ENCODE measurements at places on chromosomes 12 and 14.
A peak's percentile ranks its signal among the peaks of the same experiment; 100 is the strongest.

- no peak for DNase-seq
These were observed 220.0 kb downstream of the RASSF9 start for GRCh38 chr12:85616201-85616600.

GRCh38 chr12:79873201-79873600 is 61.7 kb downstream of the PPP1R12A start:
- no peak for DNase-seq

GRCh38 chr12:108815875-108816594 is 41.3 kb downstream of the SSH1 start:
- no peak for DNase-seq

DNA sequence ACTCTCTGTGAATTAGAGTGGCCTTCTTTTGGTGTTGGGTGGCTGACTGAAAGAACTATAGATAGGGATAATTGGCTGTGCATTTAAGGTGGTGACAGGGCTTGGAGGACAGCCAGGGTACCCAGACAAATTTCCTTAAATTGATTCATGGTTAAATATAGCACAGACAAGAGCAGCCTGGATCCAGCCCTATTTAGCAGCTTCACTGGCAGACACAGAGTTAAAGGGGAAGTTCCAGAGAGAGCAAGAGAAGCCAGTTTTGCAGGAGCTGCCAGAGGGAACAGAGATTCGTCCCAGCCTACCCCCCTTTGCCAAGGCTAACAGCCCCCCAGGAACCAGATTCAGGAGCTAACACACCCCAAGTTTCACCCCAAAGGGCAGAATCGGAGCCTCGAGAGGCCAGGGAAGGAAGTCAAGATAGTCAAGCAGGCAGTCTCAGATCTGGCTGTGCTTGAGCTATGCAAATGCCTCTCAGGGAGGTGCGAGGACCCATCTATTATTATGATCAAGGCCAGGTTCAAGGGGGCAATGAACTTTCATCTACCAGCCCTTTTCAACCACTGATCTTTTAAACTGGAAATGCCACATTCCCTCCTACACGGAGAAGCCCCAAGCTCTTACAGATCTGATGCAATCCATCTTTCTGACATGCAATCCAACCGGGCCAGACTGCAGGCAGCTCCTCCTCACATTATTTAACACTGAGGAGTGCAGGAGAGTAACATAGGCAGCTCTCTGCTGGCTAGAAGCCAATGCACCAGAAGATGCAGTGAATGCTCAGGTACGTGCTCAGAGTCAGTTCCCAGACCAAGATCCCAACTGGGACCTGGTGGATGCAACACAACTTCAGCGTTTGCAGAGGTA is 58.2 kb downstream of the DHRS2 start:
- DNase-seq, result no peak

DNA sequence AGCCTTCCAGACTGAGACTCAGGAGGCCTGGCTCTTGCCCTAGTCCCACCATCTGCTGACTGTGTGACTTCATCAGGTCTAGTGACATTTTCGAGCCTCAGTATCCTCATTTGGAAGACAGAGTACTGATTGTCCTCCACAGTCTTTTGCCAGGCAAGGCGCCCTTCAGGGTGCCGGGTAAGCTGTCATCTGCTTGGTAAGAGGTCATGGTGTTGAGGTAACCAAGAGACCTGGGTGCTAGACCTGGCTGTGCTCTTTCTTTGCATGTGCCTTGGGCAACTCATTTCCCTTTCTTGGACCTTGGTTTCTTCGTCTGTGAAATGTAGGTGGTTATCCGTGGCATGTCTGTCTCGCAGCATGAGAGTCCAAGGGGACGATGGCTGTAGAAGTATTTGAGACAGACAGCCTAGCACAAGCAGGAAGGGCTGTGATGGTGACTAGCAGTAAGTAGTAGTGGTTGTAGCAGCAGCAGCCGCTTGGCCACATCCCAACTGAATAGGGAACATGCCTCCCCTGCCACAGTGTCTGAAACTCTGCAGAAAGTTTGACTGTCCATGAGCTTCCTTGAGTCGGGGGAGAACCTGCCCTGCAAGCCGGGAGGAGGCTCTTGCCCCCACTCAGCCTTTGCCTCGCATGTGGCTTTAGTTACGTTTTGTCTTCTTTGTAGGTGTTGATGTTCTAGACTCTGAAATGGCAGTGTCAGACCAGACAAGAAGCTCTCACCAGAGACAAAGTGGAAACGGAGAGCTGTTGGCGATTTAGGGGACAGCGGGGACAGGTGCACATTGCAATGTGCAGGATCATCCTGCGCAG is 40.3 kb downstream of the EVL start:
- no peak for DNase-seq

DNA sequence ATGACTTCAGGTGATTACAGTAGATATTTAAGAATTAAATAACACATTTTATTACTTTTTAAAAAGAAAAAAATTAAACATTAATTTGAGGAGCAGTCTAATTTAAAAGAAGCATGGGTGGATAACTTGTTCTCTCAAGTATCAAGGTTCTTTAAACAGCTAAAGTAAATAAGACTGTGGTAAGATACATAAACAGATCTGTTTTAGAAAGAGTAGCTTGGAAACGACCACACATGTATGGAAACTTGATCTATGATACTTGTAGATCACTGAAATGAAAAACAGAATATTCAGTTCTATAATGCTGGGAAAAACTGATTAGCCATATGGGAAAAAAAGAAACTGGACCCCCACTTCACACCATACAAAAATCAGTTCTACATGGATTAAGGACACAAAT is 36.0 kb downstream of the TC2N start:
- no peak for DNase-seq

DNA sequence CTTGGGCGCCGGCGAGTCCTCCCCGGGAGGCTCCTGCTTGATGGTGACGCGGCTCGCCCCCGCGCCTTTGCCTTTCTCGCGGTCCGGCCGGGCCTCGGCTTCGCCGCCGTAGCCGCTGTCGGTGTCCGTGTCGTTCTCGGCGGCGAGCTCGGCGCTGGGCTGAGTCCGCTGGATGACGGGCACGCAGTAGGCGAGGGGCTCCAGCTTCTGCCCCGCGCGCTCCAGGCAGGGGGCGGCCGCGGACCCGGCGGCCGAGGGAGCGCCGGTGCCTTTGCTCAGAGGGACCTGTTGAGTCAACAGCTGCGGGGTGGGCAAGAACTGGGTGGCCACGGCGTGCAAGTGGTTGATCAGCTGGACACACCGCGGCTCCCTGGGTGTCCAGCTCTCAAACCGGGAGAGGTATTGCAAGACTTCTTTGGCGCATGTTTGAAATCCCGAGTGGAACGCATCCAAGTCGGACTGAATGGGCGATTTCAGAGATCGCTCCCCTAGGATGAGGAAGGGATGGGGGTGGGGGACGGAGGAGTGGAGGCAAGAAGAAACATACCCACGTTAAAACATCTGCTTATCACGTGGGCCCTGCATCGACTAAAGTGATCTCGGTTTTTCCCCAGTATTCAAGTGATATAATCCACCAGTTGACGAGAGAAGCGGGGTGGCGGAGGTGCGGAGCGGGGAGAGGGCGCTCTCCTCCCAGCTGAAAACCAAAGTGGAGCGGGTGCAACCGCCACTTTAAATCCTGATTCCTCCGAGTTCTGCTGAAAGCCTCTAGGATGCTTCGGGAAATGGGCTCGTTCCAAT is 2.0 kb downstream of the BHLHE41 start:
- peak; percentile 26 for DNase-seq

GRCh38 chr12:21476949-21477348 is 24.5 kb downstream of the RECQL start:
- no peak for DNase-seq

Measured in thoracic aorta (tissue), 2 donors.